ENCODE measurements at places on chromosomes 2 and 18.

DNA sequence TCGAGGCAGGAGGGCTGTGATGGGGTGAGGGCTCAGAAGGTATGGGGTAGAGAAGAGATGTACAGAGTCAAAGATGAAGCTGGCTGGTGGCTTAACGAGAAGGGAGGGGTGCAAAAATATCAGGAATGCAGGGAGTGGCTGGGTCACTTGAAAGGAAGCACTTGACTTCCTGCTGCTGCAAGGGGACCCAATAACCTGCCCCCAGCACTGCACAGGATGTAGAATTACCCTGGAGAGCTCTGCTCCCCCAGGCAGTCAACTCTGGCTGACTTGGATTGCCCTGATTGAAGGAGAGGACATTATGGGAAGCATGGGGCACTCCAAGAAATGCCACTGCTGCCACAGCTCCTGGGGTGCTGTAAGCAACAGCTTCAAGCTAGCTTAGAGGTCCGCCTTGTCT is 41.8 kb downstream of the CFAP221 start:
- DNase-seq, result no peak

GRCh38 chr2:197292619-197293018 is 18.0 kb downstream of the ANKRD44 start:
- no peak for DNase-seq

- DNase-seq, result no peak
Observed at GRCh38 chr2:118309257-118309945, 221.1 kb downstream of the INSIG2 start.

GRCh38 chr2:214378455-214379103 is 32.3 kb upstream of the VWC2L start:
- no peak for DNase-seq

DNA sequence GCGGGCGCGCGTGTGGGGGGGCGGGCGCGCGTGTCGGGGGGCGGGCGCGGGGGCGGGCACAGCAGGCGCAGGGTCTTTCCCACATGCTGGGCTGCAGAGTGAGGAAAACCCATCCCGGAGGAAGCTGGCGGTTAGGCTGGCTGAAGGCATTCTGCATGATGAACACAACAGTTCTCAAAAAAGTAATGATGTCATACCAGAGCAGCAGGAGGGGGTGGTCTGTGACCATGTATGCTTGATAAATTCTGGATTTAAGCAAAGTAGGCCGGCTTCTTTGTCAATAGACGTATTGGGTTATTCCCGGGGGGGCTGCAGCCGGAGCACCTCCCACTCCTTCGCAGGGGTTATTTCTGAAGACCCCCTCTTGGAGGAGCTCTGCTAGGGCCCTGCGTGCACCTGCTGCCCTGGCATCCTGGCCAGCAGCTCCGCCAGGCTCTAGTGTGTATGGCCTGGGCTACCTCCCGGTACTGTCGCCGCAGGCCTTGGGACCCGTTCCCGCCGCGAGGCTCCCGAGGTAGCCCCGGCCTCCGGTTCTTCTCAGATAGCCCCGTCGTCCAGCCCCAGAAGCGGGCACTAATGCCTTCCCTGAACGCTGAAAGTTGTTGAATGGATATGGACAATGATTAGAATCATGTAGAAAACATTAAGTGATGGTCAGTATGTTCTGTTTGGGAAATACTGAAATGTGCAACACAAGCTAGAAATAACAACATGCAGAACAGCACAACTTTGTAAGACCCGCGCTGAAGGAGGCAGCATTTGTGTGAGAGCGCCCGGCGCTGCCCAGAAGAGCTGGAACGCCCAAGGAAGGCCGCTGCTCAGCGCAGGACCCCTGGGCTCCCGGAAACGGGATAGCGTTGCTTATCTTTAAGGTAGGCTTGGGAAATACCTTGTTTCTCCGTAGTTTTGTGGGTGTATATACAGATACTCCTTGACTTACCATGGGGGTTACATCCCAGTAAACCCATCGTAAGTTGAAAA is 101.4 kb upstream of the RAB6C start:
- DNase-seq, result peak; percentile 44

- no peak for DNase-seq
Observed at GRCh38 chr18:59469463-59470180, 110.6 kb upstream of the LMAN1 start.

DNA sequence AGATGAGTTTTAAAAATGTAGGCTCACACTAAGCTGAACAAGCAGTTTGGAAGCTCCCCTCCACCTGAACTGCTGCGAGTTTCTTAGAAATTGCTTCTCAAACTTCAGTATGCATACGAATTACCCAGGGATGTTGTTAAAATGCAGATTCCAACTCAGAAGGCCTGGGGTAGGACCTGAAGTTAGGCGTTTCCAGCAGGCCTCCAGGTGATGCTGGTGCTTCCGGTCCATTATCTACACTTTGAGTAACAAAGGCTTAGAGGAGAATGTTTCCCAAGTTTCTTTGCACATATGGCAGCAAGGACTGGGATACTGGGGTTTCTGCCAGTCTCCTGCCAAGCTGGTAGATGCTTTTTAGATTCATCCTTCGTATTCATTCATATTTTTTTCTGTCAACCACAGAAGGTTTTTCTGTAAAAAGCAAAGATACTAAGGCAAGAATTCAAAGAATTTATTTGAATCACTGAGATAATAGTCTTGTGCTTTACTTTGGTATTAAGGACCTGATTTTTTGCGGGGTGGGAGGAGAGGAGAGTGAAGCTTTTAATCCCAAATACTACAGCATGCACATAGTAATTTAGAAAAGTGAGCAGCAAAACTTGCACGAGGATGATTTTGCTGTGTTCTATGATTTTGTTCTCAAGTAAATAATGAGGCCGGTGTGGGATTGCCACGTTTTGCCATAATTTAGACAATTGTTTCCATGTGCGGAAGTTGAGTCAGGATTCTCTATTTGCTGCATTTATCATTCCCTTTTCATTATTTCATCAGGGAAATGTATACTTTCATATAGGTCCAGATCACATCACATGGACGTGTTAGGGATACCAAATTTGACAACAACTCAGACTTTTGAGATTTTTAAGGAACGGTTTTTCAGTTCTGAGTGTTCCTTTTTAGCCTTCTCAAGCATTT is 137.6 kb upstream of the SPATS2L start:
- no peak for DNase-seq

DNA sequence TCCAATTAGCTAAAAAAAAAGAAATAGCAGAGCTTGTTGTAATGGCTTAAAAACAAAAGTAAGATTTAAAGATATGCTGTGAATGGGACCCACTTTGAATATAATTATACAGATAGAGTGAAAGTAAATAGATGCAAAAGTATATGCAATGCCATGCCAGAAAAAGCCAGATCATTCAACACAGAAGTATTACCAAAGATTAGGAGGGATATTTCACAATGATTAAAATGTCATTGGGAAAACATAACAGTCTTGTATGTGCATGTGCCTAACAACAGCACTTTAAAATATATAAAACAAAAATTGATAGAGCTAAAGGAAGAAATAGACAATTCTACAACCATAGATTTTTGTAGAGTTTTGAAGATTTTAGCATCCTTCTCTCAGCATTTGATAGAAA is 19.9 kb upstream of the SIGLEC15 start:
- DNase-seq, result no peak

- no peak for DNase-seq
Observed at GRCh38 chr2:148903294-148903693, 28.3 kb downstream of the KIF5C start.

DNA sequence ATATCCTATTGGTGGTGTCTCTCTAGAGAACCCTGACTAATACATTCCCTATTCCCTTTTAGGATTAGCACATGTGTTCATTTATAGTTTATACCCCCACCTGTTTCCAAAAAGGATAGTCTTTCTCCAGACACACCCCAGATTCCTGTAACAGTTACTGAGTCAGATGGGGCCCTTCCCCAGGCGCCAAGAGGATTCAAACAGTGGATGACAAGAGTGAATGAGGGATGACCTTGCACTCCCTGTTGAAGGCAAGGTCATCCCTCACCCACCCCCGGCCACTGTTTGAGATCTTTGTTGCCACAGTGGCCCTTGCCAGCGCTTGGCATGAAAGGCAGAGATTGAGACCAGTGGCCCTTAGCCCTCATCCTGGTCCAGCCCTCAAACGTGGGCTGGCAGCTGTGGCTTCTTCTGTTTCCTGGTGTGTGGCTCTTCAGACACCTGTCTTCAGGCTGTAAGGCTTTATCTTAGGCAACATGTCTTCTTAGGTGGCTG is 15.3 kb upstream of the REEP1 start:
- DNase-seq, result no peak
